Heart left ventricle (tissue), 16 donors: ENCODE measurements at places on chromosomes 16 and 17. TPM values are rescaled to one million over a fixed set of nuclear protein-coding genes. Genes with fewer than 3 reads are reported as not detected.

The CDRT15L2 gene
- polyA plus RNA-seq, result not detected

The CLEC3A gene
- polyA plus RNA-seq, result not detected

- DNase-seq, result no peak
- no peaks in the 10 kb centered on the region for H3K4me1 ChIP-seq
- H3K27me3 ChIP-seq, result no peaks in the 10 kb centered on the region
Observed at GRCh38 chr17:28201315-28201714, 117.7 kb upstream of the TMEM97 start.

GRCh38 chr17:57833179-57833939 is 16.5 kb downstream of the MRPS23 start:
- H3K27me3 ChIP-seq, result no peaks in the 10 kb centered on the region
- DNase-seq, result peak; percentile 64
- peak overlapping the region; percentile 42 for H3K4me3 ChIP-seq
- peak overlapping the region; percentile 77 for H3K27ac ChIP-seq
- H3K4me1 ChIP-seq, result peaks cover 43% of the 10 kb centered on the region

GRCh38 chr17:77441130-77441920 is 300.6 kb downstream of the SEC14L1 start:
- H3K4me1 ChIP-seq, result peaks cover 79% of the 10 kb centered on the region
- no peak overlapping the region for H3K4me3 ChIP-seq
- no peaks in the 10 kb centered on the region for H3K27me3 ChIP-seq
- DNase-seq, result no peak
- H3K27ac ChIP-seq, result peak overlapping the region; percentile 16

The TBC1D3I gene
- polyA plus RNA-seq, result not detected

- H3K4me3 ChIP-seq, result no peak overlapping the region
- no peak overlapping the region for H3K27ac ChIP-seq
- H3K27me3 ChIP-seq, result no peaks in the 10 kb centered on the region
- H3K36me3 ChIP-seq, result no peaks in the 10 kb centered on the region
- H3K4me1 ChIP-seq, result no peaks in the 10 kb centered on the region
Observed at GRCh38 chr16:78092758-78093157, 6.7 kb upstream of the WWOX start.

GRCh38 chr17:17792551-17793377 is 44.0 kb downstream of the SREBF1 start:
- H3K27me3 ChIP-seq, result no peaks in the 10 kb centered on the region
- DNase-seq, result peak; percentile 61
- peaks cover 48% of the 10 kb centered on the region for H3K4me1 ChIP-seq
- no peak overlapping the region for H3K27ac ChIP-seq
- H3K36me3 ChIP-seq, result peaks cover 47% of the 10 kb centered on the region

DNA sequence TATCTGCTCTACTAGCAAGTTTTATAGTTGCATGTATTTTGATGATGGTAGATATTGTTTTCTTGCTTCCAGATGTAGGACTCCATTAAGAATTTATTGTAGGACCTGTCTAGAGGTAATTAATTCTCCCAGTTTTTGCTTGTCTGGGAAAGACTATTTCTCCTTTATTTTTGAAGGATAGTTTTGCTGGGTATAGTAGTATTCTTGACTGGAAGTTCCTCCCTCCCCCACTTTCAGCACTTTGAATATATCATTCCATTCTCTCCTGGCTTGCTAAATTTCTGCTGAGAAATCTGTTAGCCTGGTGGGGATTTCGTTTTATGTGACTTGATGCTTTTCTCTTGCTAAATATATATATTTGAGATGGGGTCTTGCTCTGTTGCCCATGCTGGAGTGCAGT is 8.0 kb upstream of the PHB1 start:
- no peak for DNase-seq
- no peaks in the 10 kb centered on the region for H3K27me3 ChIP-seq
- no peaks in the 10 kb centered on the region for H3K4me1 ChIP-seq

GRCh38 chr16:27690608-27691007 is 140.7 kb downstream of the KATNIP start:
- H3K27me3 ChIP-seq, result no peaks in the 10 kb centered on the region
- no peaks in the 10 kb centered on the region for H3K4me1 ChIP-seq
- DNase-seq, result no peak
- H3K4me3 ChIP-seq, result no peak overlapping the region
- H3K27ac ChIP-seq, result no peak overlapping the region

The AURKB gene
- not detected for polyA plus RNA-seq

The PRSS22 gene
- polyA plus RNA-seq, result not detected

- peak; percentile 67 for DNase-seq
- H3K36me3 ChIP-seq, result no peaks in the 10 kb centered on the region
- peaks cover 34% of the 10 kb centered on the region for H3K4me1 ChIP-seq
- H3K27me3 ChIP-seq, result peaks cover 36% of the 10 kb centered on the region
- H3K4me3 ChIP-seq, result no peak overlapping the region
Observed at GRCh38 chr17:49227436-49228261, 2.9 kb downstream of the PHOSPHO1 start.

- no peak for DNase-seq
- no peaks in the 10 kb centered on the region for H3K36me3 ChIP-seq
- no peak overlapping the region for H3K4me3 ChIP-seq
- H3K4me1 ChIP-seq, result no peaks in the 10 kb centered on the region
- no peak overlapping the region for H3K27ac ChIP-seq
Observed at GRCh38 chr17:78611607-78612006, 34.4 kb upstream of the DNAH17 start.

DNA sequence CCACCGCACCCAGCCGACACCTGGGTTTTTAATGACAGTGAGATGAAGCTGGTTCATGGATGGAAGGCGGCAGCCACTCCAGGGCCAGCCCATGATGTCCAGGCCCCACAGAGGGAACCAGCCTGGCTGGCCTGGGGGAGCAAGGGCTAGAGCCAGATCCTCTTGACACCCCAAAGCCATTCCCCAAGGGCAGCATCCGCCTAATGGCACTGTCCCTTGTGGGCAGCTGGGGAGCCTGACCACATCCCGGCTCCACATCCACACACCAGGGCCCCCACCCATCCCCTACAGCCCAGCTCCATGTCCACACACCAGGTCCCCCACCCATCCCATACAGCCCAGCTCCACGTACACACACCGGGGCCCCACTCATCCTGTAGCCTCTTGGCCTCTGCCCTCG is 53.3 kb upstream of the ACSF3 start:
- H3K4me1 ChIP-seq, result no peaks in the 10 kb centered on the region
- no peak for DNase-seq
- no peak overlapping the region for H3K27ac ChIP-seq
- peaks cover 21% of the 10 kb centered on the region for H3K27me3 ChIP-seq
- no peaks in the 10 kb centered on the region for H3K36me3 ChIP-seq
- H3K4me3 ChIP-seq, result no peak overlapping the region

GRCh38 chr17:83161298-83162034 is 82.1 kb downstream of the METRNL start:
- H3K4me3 ChIP-seq, result no peak overlapping the region
- no peak overlapping the region for H3K27ac ChIP-seq
- H3K36me3 ChIP-seq, result no peaks in the 10 kb centered on the region

DNA sequence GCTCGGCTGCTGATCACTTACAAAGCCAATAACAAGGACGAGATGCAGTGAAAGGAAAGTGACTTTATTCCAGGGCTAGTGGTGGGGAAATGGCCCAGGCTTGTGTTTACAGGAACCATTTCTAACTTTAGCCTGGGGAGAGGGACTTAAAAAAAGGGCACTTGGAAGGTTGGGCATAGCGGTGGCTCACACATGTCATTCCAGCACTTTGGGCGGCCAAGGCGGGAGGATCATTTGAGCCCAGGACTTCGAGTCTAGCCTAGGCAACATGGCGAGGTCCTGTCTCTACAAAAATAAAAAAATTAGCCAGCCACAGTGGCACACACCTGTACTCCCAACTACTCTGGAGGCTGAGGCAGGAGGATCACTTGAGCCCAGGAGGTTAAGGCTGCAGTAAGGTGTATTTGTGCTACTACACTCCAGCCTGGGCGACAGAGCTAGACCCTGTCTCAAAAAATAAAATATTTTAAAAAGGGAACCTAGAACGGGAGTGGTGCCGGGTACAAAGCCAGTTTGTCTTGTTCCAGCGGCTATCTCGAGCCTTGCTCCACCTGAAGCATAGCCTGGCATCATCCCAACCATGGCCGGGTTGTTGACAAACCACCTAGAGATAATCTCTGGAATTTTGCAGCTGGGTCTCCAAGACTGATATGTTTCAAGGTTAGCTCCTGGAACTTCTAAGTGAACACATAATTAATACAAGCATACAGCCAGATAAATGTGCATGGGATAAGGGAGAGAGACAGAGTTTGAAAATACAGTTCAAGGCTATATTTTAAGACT is 5.7 kb upstream of the TVP23A start:
- H3K27ac ChIP-seq, result no peak overlapping the region
- no peak overlapping the region for H3K4me3 ChIP-seq
- H3K4me1 ChIP-seq, result peaks cover 39% of the 10 kb centered on the region

DNA sequence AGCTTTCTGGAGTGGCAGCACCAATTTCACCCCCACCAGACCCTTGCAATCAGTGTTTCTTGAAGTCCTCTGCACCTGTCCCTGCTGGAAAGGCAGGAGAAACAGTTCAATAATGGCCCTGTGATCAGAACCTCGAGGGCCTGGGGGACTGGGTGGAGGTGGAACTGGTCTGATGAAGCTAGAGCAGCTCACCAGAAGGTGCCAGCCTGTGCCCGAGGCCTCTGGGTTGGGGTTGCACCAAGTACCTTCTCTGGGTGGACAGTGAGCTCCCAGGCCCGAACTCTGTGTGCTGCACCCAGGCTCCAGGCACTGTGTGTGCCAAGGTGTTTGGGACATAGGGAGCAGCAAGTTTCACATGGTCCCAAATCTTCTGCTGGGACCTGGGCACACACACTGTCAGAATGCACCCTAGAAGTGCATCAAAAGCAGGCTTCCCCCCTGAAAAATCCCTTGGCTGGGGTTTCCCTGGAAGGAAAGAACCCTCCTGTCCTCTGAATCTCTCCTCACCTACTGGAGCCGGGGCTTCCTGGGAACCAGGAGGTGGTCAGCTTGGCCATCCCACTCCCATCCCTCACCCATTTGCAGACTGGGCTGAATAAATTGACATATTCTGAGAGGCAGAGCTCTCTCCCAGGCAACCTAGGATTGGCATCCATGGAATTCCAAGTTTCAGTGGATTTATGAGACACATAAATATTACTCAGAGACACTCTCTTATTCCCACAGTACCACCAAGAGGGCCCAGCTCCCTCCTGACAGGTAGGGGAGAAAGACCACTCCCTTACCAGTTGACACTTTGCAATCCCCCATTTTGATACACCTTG is 17.4 kb downstream of the CD300LG start:
- DNase-seq, result no peak
- H3K27ac ChIP-seq, result no peak overlapping the region
- H3K4me1 ChIP-seq, result peaks cover 17% of the 10 kb centered on the region
- no peaks in the 10 kb centered on the region for H3K27me3 ChIP-seq
- H3K4me3 ChIP-seq, result no peak overlapping the region

DNA sequence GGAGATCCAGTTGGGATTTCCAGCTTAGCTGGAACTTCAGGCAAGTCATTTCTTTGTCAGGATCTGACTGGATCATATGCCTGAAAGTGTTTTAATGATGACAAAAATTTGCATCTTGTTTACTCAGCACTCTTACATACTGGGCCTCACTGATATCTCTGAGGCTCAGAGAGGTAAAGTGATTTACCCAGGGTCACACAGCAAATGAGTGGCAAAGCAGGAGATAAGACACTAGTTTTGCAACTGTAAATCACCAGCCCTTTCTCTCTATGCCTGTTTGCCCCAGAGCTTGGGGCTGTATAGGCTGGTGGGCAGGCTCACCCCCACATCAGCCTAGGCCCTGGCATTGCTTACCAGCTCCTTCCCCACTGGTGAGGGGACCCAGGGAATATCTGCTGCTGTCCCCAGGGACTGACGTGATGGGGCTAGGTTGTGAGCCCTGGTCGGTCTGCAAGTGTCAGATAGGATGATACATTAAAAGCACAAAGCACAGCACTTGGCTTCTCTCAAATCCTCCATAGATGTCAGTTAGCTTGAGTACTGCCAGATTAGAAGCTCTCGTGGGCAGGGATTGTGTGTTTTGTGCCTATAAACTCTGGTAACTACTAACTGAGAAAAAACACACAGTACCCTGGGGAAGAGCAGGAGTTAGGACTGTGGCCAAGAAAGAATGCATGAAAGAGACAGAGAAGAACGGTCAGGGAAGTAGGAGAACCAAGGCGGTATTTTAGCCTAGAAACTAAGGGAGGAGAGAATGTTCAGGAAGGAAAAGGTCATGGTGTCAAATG is 165.4 kb downstream of the COPRS start:
- H3K4me3 ChIP-seq, result no peak overlapping the region
- no peaks in the 10 kb centered on the region for H3K4me1 ChIP-seq
- H3K27ac ChIP-seq, result no peak overlapping the region
- H3K36me3 ChIP-seq, result no peaks in the 10 kb centered on the region

DNA sequence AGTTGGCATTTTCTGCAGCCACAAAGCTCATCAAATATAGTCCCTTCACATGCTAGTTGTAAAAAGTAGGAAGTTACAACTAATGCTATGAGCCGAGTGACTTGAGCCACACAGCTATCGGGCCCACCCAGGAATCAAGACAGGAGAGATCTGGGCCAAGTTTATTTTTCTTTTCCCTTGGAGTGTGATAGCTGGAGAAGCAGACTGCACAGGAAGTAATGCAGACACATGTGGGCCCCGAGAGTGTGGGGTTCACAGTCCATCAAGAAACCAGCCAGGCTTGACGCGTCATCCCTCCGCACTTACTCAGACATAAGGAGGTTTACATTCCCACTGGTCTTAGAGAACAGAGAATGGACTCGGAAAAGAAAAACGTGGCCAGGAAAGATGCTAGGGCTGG is 403.1 kb upstream of the CDH11 start:
- H3K27ac ChIP-seq, result no peak overlapping the region
- H3K4me3 ChIP-seq, result no peak overlapping the region
- peak; percentile 34 for DNase-seq

- no peaks in the 10 kb centered on the region for H3K36me3 ChIP-seq
- H3K27ac ChIP-seq, result peak overlapping the region; percentile 13
- no peaks in the 10 kb centered on the region for H3K27me3 ChIP-seq
- H3K4me3 ChIP-seq, result peak overlapping the region; percentile 93
- no peak for DNase-seq
- H3K4me1 ChIP-seq, result peaks cover 16% of the 10 kb centered on the region
Observed at GRCh38 chr17:65558683-65559460, 2.6 kb downstream of the AXIN2 start.

- H3K27me3 ChIP-seq, result no peaks in the 10 kb centered on the region
- no peak overlapping the region for H3K4me3 ChIP-seq
- H3K36me3 ChIP-seq, result no peaks in the 10 kb centered on the region
- H3K4me1 ChIP-seq, result peaks cover 6% of the 10 kb centered on the region
- DNase-seq, result no peak
Observed at GRCh38 chr17:36198831-36199465, 2.4 kb upstream of the CCL3L1 start.

DNA sequence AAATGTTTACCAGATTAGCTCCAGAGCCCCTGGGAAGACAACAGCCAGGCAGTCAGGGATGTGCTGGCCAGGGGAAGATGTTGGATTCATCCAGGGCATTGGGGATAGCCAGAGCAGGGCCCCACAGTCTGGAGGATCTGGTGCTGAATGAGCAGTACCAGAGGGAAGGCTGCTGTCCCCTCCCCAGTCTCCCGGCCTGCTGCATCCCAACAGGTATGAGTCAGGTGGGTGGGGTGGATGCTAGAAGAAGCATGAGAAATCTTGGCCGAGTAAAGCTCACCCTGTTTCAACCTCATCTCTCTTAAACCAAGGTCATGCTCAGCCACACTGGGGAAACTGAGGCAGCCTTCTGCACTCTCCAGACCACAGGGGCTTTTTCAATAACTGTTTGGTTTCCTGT is 71.9 kb upstream of the SEC14L1 start:
- no peak overlapping the region for H3K4me3 ChIP-seq
- H3K27me3 ChIP-seq, result peaks cover 5% of the 10 kb centered on the region
- no peak for DNase-seq
- H3K36me3 ChIP-seq, result no peaks in the 10 kb centered on the region
